Fibroblast of upper back skin (primary cell): ENCODE measurements at places on chromosomes 1 and 21.

DNA sequence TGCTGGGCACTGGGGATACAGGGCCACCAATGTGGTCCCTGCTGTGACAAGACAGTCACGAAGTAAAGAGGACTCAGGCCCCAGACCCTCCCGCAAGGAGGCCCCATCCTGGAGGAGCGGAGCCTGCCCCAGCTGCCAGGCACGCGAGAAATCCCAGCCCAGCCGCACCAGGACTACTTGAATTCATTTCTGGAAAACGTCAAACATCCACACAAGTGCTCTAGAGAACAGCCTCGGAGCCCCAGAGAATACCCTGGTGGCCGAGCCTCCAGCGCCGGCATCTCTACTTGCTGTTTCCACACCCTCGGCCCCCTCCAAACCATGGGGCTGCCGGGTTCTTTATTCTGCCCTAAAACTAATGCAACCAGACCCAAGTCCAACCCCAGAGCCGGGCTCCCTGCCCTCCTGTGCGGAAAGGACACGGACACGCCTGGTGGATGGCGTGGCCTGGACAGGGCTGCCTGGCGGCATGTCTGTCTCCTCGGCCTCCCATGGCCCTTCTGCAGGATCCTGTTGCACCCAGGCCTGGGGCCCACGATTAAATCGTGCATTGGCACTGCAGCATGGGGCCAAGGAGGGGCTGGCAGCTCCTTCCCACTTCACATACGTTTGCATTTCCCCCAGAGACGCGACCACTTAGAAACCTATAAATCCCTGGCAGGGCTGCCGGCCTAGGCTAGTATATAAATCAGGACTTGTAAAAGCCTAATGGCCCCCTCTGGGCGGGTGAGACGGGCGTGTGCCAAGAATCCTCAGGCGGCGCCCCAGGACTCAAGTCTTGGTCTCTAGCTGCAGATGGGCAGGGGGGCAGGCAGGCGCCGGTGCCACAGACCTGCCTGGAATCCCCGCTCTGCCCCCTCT is 41.2 kb downstream of the DMRTB1 start:
- no peak for DNase-seq

- DNase-seq = no peak
Observed at GRCh38 chr1:23757812-23758211, 14.5 kb downstream of the ELOA start.

DNA sequence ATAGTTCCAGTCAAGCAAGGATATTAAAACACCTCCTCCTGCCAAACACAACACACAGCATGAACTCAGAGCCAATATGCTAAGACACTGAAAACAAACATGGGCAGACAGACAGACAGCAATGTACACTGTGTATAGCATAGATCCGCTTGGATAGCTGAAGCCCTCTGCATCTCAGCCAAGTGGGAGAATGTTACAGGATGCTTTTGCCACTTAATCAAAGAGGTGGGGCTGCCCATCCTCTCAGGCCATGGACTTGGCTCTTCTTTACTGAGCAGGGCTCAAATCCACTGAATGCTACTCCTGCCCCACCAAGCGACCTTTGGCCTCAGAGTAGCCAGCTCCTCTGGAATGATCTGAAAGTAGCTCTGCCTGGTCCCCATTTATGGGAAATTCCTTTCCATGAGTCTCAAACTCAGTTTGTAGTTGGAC is 64.7 kb upstream of the NGF start:
- DNase-seq = no peak

DNA sequence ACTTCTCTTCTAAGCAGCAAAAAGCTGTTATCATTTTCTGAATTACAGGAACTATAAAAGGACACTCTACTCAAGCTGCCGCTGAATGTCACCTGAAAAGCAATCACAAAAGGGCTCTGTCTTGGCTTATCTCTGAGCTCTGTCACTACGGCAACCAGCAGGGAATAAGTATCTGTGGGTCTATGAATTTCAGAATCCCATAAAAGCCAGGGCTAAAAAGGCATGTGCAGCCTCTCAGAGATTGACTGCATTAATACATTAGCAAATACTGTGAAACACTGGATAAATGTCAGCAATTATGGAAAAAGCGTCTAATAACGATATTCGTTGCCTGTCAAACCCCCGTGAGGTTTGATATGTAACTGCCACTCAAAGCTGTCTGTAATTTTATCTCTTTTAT is 210.2 kb upstream of the DMRTA2 start:
- no peak for DNase-seq

DNA sequence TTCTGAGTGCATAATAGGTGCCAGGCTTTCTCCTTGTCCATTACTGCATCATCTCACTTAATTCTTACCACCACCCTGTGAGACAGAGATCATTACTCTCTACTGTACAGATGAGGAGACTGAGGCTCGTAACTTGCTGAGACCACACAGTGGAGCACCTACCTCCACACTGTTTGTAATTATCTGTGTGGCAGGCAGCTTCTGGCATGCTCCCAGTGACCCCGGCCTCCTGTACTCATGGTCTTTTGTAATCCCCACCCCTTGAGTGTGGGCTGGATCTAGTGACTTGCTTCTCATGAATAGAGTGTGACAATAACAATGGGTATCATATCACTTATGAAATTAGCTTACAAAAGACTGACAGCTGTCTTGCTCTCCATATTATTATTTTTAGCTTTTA is 407.3 kb downstream of the MATN1 start:
- DNase-seq = no peak

DNA sequence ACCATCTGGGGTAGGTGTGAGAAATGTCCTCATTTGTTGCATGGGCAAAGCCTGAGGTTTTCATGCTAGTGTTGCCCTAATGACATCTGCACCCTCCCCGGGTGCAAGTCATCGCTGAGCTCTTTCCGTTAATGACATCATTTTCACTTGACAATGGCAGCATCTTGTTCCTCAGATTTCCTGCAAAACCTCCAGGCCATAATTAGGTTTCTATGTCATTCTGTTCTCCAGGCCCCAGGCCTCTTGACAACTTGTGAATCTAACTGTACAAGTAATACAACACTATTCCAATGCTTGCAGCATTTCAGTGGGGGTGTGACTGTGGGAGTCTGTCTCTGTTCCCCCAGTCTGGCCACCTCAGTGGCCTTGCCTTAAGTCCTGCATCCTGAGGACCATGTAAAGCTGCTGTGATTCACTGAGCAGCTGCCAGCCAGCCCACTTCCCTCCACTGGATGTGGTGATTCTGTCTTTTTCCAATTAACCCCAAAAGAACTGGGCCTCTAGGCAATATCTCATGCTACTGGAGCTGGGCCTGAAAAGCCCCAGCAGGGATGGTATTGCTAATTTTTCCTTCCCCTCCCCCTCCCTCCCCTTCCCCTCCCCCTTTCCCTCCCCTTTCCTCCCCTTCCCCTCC is 22.8 kb downstream of the RAB7B start:
- no peak for DNase-seq

DNA sequence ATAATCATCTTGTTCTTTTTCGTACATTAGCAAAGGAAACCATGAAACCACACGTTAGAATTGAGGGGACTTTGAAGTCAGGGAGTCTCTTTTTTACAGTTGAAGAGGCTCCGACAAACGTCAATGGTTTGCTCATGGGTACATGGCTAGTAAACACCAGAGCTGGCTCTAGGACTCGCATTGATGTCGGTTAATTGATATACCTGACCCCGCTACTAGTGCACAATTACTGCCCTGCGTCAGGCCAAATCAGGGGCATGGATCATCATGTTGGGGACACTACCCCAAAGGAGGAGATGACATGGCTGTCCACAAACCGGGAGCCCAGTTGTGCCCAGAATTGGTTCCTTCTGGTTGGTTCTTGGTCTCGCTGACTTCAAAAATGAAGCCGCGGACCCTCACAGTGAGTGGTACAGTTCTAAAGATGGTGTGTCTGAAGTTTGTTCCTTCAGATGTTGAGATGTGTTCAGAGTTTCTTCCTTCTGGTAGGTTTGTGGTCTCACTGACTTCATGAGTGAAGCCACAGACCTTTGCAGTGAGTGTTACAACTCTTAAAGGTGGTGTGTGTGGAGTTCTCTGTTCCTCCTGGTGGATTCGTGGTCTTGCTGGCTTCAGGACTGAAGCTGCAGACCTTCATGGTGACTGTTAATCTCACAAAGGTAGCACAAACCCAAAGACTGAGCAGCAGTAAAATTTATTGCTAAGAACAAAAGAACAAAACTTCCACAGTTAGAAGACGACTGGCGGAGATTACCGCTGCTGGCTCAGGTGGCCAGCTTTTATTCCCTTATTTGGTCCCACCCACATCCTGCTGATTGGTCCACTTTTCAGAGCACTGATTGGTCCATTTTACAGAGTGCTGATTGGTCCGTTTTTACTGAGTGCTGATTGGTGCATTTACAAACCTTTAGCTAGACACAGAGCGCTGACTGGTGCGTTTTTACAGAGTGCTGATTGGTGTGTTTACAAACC is 126.9 kb upstream of the ERRFI1 start:
- DNase-seq = no peak

DNA sequence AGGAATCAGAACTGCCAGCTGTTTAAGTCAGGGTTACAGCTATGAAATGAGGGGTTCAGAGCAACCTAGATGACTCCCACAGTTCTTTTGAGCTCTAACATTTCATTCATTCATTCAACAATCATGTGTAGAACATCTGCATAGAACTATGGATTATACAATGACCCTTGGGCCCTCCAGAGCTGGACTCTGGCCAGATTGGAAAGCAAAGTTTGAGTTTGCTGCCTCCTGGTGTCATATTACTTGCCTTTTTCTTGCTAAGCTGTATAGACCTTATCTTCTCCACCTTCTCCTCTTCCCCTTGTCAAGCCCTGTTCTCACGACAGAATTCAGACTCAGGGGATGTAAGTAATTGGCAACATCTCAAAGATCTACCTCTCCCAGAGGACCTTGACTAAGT is 4.0 kb downstream of the CASQ2 start:
- DNase-seq = peak; percentile 40

DNA sequence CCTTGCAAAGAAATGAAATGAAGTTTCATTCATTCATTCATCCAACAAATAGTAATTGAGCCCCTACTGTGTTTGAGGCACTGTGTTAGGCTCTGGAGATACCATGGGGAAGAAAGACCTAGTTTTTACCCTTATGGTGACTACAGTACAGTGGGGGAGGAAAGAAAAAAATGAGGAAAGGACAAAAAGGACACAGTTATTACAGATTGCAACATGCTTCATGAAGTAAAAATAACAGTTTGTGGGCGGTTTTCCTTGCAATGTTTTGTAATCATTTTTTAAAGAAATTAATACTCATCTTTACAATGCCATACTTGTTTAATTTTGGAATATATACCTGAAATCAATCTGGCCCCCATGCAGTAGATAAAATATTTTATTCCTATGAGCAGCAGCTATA is 120.3 kb downstream of the TM2D1 start:
- DNase-seq = no peak
